H1 (cell line): ENCODE measurements at places on chromosomes 11 and 22.

DNA sequence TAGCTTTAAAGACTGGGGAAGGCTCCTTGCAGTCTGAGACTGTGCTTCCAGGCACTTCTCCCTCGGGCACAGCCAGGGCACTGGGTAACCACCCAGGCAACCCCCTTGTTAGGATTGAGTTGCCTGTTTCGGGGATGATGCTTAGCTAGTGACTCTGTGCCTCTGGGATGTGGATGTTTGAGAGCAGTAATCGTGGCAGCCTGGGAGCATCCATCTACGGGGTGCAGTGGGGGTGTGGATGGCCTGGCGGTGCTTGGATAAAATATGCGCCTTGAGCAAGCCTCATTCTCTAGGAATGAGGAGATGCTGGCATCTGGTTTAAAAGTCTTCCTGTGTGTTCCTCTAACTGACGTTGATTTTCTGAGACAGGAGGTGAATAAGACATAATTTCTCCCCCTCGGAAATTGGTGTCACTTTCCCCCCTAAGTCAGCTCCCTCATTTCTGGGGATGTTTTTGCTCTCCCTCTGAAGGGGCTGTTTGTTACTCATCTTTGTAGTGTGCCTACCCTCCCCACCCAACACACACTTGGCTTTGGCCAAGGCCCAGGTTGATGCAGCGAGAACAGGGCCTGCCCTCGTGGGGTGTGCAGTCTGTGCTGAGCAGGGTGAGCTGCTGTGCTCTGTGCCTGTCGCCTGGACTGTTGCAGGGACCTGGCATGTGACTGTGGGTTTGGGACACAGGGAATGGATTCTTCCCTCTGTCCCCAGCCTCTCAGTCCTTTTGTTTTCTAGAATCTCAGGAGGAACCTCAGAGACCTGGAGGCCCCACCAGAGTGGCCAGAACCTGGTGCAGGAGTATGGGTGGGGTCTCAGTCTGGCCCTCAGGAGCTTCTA is 2.0 kb downstream of the GNAZ start:
- no peak for DNase-seq

GRCh38 chr22:37230673-37231405 is 13.2 kb downstream of the RAC2 start:
- DNase-seq, result no peak

- DNase-seq, result no peak
Measured at GRCh38 chr11:68314203-68315170, 2.1 kb downstream of the LRP5 start.

GRCh38 chr11:103601225-103601846 is 435.1 kb upstream of the DDI1 start:
- peak; percentile 59 for DNase-seq

DNA sequence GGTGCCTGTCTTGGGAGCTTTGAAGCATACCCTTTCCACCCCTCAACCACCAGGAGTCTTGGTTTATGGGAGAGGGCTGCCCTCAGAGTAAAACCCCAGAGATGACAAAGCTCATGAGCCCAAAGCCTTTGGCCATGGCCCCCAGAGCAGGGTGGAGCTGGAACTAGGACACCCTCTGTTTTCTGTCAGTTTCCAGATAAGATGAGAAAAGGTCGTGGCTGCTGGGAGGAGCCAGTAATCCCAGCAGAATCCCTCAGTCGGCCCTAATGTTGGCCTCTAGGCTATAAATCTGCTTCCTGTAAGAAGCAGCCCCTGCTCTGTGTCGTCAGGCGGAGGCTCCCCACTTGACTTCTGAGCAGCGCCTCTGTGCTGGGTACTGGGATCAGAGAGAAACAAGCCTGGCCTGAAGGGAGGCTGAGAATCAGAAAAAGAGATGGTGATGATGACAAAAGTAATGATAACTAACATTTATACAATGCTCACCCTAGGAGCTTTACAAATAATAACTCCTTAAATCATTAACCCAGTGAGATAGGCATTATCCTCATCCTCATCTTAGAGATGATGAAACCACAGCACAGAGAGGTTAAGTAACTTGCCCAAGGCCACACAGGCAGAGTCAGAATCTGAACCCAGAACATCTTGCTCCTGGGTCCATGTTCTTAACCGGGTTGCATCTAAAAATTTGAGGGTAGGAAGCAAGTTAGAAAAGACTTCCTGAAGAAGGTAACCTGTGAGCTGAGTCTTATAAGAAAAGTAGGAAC is 471.4 kb downstream of the SOX6 start:
- DNase-seq, result no peak

GRCh38 chr11:37946155-37946766 is 1348.2 kb upstream of the RAG2 start:
- peak; percentile 29 for DNase-seq

- no peak for DNase-seq
Measured at GRCh38 chr22:45235101-45235777, 5.5 kb downstream of the KIAA0930 start.

DNA sequence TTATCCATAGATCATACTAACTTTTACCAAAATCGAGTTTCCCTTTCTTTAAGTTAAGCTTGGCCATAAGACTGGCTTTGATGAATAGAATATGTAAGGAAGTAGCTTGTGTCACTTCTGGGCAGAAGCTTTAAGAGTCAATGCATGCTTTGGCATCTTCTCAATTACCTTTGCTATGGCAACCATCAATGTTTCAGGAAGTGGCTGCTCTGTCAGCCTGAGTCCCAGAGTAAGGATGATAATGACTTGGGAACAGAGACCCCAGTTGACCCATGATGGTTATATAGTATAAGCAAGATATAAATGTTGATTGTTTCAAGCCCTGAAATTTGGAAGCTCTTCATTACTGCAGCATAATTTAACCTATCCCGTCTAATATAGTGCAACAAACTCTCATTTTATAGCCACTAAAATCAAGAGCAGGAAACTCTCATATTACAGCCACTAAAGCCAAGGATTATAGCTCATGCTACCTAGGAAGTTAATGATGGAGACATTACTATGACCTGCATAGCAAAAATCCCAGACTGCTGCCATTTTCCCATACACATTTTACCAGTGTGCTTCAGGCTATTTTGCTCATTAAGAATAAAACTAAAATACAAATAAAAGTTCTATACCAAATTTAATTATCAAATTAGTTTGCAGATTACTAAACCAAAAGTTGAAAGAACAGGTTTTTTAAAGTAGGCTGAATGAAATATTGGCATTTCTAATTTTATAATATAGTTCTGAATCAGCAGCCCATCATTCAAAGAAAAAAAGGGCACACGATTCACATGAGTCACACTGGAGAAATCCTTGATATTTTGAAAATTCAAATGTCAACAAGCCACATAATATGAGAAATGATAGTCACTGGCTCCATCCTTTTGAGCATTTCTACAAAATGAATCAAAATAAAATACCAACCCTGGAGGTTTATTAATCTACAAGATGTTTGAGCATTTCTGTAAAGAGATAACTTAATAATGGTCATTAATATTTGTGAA is 23.8 kb downstream of the FSHB start:
- no peak for DNase-seq

GRCh38 chr11:40133498-40133897 is 1326.0 kb downstream of the LRRC4C start:
- no peak for DNase-seq

GRCh38 chr11:63769042-63769713 is 603 bp upstream of the ZFTA start:
- DNase-seq, result peak; percentile 72

GRCh38 chr11:2258501-2259465 is 11.6 kb downstream of the ASCL2 start:
- DNase-seq, result no peak

DNA sequence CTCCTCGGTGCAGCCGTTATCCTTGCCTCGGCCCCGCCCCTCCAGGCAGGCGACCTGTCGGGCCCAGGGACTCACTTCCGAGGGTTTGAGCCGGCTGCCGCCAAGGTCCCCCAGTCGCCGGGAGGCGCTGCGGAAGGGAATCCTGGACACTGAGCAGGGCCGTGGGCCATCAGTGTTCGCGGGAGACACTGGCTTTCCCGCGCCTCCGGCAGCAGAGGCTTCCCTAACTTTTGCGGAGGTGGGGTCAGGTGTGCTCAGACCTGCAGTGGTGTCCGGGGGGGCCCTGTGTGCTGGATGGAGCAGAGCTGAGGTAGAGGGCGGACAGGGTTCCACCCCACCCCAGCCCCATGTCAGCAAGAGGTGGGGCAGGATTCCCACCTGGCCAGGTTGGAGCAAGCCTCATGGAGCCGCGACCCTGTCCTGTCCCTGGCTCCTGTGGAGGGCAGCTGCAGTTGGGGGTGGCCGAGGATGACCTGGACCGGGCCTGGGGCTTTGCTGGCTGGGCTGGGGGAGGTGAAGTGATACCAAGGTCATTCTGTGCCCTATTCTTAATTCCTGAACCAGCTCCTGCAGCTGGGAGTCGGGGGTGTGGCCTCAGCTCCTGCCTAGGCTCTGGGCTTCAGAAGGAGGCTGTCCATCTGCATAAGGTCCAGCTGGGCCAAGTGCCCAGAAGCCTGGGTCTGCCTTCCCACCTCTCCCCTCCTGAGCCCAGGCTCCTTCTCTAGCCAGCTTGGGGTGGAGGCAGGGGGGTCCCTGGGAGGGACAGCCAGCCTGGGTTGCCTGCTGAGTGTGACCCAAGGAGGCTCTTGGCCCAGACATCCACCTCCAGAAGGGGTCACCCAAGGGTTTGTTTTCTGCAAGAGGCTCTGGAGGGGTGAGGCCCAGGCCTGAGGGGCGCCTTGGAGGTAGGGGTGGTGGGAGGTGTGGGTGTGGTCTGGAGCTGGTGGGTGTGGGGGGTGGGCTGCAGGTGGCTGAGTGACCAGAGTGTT is 8.4 kb downstream of the TSPAN4 start:
- no peak for DNase-seq

DNA sequence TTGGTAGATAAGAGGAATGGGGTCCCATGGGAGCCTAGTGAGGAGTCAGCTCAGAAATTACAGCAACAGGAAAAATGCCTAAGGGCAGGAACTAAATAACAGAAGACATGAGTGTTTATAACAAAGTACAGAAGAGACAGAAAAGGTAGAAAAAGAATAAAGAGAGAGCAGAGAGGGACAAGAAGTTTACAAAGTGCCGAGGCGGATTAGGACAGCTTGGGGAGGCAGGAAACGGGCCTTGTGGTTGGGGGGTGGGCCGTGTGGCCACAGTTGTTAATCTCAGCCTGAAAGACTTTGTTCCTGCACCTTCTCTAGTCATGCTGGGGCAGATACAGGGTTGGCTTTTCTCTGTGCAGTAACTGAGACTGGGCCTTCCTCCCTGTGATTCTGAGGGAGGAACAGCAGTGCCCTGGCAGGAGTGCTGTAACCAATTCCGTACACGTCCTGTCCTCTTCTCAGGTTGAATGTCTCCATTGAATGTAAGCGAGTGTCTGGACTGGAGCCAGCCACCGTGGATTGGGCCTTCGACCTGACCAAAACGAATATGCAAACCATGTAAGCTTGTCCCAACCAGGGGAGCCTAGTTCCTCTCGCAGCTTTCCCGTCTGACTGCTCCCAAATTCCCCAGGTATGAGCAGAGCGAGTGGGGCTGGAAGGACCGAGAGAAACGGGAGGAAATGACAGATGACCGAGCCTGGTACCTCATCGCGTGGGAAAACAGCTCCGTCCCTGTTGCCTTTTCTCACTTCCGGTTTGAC is 13.2 kb downstream of the NAA40 start:
- DNase-seq, result no peak

DNA sequence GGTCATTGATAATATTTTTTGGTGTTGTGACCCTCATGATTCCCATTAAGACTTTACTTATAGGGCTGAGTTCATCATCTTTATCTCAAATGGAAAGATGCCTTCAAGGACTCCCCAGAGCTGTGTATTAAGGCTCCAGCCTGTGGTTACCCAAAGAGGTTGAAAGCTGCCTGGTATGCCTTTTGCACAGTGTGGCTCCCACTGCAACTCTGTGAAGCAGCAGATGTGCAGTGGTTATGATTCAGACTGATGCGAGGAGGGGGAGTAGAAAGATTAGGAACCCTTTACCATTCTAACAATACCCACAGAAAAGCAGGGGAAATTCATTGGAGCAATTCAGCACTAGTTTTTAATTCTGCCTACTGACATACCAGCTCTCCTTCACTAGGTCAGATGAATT is 560.0 kb downstream of the INSC start:
- DNase-seq, result no peak

- DNase-seq, result no peak
Measured at GRCh38 chr11:3859373-3859881, 4.0 kb downstream of the STIM1 start.

DNA sequence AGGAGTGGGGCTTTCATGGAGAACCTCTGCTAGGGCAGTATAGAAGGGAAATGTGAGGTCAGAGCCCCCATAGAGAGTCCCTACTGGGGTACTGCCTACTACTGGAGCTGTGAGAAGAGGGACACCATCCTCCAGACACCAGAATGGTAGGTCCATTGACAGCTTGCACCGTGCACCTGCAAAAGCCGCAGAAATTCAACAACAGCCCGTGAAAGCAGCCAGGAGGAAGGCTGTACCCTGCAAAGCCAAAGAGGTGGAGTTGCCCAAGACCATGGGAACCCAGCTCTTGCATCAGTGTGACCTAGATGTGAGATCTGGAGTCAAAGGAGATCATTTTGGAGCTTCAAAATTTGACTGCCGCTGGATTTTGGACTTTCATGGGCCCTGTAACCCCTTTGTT is 245.6 kb downstream of the TENM4 start:
- DNase-seq, result no peak

DNA sequence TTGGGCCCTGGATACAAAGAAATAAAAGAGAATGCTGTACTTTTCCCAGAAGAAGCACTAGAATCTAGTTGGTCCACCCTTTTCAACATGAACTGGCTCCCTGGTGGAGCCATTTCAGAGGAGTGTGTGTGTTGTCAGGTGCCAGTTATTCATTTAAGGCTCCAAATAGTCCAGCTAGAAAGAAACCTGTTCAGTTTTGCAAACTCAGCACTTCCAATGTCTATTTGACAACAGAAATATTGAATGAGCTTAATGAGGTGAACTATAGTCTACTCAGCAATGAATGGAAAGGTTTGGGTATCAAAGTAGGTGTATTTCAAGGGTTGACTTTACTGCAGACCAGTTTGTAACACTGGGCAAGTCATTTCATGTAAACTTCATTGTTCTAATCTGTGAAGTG is 2.1 kb downstream of the OR8D1 start:
- no peak for DNase-seq

- DNase-seq, result no peak
Measured at GRCh38 chr11:80621871-80622270, 1181.0 kb upstream of the TENM4 start.

DNA sequence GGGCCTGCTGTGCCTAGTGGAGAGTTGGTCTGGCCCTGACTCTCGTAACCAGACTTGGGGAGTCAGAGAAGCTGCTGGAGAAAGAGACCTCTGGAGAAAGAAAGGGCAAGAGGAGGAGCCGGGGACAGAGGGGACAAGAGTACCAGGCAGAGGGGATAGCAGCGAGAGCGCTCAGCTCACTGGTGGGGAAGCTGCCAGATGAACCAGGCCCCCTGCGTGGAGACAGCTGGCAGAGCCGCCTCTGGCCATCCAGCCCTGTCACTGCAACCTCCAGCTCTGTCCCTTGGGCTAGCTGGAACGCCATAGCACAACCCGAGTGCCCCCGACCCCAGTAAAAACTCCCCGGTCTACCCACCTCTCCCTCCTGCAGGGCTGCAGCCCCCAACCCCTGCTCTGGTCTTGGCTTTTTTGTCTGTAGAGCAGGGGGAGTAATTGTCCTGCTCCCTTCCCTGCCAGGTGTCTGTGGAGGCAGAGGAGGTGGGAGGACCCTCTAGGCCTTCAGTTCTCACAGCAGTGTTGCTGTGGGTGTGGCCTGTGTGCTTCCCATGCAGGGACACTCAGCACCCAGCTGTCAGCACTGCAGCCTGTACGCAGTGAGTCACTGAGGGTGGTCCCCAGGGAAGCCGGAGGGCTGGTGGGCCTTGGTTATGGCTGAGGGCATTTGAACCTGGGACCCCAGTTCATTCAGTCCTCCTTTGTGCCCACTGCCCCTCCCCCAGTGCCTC is 4.8 kb upstream of the SUN2 start:
- DNase-seq, result no peak
